ENCODE measurements at places on chromosomes 2 and 18.

DNA sequence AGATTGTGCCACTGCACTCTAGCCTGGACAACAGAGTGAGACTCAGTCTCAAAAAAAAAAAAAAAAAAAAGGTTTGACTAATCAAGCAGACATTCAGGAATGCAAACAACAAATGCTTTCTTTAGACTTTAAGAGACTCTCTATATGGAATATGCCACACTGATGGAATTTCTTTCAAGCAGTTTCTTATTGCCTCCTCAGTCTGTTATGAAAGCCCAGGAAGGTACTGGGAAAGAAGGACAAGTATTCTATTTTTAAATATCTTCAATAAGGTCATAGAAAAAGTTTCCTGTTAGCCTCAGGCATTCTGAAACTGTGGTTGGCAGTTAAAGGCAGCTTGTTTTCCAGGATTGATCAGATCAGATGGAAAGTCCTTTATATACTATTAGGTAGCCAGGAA is 241.6 kb downstream of the PIK3C3 start:
- DNase-seq, result no peak

DNA sequence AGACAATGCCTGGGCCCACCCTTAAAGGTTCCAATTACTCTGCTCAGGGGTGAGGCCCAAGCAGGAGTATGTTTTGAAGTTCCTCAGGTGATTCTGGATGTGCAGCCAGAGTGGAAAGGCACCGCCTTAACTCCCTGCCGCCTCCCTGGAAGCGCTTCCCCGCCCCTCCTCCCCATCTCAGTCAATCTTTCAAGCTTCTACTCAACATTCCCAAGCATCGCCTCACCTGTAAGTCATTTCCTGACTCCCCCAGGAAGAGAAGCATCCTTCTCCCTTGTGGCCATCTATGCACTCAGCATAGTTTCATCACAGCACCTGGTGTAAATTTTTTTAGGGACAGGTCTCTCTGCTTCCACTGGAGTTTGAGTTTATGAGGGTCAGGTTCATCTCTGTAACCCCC is 67.5 kb downstream of the MYL12B start:
- no peak for DNase-seq

DNA sequence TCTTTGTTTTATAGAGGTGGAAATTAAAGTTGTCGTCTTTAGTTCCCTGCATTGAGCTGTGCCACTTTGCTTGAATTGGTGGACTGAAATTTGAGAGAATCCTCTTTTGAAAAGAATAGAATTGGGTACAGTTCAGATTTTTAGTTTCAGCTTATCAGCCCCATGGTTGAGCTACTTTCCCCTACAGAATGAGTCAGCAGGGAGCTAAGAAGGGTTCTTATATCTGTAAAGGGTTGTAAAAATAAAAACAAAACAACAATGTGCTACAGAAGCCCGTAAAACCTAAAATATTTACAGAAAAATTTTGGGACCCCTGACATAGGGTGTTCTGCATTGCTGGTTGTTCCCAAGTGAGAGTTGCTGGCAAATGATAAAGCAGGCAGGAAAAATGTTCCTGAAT is 12.6 kb downstream of the SLC20A1 start:
- DNase-seq, result no peak

DNA sequence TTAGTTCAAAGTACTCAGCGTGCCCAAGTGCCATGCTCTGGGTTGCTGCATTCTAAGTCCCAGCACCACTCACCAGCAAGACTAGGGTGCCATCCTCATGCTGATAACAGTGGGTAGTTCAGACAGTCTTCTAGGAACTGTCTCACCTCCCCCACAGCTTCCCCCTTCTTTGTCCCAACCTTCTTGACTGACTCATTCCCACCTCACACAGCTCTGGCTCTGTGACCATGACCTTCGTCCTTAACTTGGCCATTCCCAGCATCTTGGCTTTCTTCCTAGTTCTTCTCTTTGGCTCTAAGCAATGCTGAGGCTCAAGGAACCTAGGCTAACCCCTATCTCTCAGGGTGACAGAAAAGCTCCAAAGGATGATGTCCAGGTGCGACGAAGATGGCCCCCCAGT is 20.0 kb upstream of the CXCR4 start:
- DNase-seq, result no peak

Data from H7 (cell line).